T-helper 9 cell (primary cell): ENCODE measurements at places on chromosomes 13 and 19.

DNA sequence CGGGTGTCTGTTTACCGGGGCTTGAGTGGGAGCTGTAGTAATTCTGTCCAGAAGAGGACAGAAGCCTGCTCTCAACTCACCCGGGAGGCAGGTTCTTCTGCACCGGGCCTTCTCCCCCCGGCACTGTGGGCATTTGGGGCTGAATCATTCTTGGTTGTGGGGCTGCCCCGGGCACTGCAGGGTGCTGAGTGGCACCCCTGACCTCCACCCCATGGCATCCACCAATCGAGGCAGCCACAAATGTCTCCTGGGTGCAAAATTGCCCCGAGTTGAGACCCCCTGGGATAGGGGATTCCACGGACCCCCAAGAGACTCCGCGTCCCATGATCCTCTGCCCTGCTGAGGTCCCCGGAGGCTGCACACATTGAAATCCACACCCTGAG, 68.8 kb downstream of the GNG7 start:
- DNase-seq, result no peak

DNA sequence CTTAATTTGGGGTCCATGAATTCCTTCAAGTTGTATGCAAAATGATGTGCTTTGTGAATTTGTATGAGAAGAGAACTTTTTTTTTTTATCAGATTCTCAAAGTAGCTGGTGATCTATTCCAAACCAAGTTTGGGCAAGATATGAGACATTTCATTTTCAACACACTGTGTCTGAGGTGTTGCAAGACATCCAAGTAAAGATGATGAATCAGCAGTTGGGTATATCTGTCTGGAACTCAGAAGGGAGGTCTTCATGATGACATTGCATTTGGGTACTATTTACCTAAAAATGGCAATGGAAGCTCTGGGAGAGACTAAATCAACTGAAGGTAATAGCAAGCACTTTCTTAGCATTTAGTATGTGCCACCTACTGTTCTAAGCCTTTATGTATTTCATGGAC, 2.8 kb downstream of the FAM124A start:
- DNase-seq, result no peak

DNA sequence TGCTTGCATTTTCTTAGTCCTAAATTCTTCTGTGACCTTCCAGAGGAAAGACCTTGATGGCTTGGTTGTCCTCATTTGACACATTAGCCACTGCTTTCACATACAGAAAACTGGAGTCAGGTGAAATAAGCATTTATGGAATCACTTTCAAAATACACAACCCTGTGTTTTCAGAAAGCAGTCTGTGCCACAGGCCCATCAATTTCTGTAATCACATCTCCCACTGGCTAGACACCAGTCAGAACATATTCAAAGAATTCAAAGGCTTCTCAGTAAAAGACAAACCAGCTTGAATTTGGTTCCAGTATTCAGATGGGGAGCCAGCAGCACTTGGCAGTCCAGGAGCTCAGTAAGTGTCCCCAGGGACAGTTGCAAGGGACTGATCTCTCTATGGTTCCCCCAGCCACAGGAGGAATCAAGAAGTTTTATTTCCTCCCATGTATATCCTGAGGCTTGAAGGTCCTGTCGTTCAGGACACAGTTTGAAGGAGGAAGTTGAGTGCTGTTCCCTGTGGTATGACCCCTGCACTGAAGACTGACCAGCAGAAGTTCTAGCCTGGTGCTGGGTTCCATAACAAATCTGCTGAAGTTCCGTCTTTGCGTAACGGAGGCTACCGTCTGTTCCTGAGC, 214.3 kb downstream of the FOXO1 start:
- no peak for DNase-seq

- DNase-seq, result no peak
Observed at GRCh38 chr19:8510589-8511115, 3.3 kb downstream of the ZNF414 start.

DNA sequence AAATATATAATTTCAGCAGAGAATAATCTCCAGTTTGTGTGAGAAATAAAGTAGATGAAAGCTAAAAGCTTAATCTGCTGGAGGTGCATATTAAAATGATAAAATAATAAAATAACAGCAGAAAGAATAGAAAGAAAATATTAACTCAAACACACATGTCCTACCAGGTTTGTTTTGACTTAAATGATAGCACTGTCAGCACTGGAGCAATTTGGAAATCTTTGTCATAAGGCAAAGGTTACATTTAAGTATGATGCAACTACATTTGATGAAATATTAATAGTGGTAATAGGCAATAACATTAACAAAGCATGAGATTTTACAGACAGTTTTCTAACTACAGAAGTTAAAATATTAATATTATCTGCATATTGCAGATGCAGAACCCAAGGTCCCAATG, 2380.1 kb downstream of the PCDH9 start:
- no peak for DNase-seq

- DNase-seq, result no peak
Observed at GRCh38 chr19:40622773-40623075, 21.6 kb downstream of the LTBP4 start.
